ENCODE measurements at places on chromosomes 3 and 15. TPM values are rescaled to one million over a fixed set of nuclear protein-coding genes. Genes with fewer than 3 reads are reported as not detected.

POTEB3 gene
- not detected for polyA plus RNA-seq

SLCO3A1 gene
- polyA plus RNA-seq: 4.0 TPM

- DNase-seq: no peak
Measured at GRCh38 chr3:171264758-171265157, 195.4 kb downstream of the TNIK start.

C3orf49 gene
- polyA plus RNA-seq: 0.22 TPM

DNA sequence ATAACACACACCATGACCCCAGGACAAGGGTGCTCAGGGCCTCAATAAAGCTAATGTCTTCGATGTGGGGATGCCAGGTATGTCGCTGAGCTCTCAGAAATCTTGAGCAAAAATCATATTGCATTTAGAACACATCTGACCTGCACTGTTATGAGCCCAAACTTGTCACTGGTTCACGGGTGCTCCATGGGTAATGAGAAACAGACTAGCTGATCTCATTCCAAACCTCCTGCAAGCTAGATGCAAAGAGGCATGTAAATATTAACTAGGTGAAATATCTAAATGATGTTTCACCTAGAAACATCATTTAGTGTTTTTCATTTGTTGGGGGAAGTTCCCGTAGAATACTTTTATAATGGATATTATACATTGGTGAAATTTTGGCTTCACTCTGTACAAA is 549.4 kb downstream of the OCA2 start:
- DNase-seq: no peak

ZNF662 gene
- 19.5 TPM for polyA plus RNA-seq

GPR62 gene
- polyA plus RNA-seq: 0.89 TPM

- DNase-seq: no peak
Measured at GRCh38 chr3:52525680-52526561, 7.7 kb downstream of the NT5DC2 start.

DNA sequence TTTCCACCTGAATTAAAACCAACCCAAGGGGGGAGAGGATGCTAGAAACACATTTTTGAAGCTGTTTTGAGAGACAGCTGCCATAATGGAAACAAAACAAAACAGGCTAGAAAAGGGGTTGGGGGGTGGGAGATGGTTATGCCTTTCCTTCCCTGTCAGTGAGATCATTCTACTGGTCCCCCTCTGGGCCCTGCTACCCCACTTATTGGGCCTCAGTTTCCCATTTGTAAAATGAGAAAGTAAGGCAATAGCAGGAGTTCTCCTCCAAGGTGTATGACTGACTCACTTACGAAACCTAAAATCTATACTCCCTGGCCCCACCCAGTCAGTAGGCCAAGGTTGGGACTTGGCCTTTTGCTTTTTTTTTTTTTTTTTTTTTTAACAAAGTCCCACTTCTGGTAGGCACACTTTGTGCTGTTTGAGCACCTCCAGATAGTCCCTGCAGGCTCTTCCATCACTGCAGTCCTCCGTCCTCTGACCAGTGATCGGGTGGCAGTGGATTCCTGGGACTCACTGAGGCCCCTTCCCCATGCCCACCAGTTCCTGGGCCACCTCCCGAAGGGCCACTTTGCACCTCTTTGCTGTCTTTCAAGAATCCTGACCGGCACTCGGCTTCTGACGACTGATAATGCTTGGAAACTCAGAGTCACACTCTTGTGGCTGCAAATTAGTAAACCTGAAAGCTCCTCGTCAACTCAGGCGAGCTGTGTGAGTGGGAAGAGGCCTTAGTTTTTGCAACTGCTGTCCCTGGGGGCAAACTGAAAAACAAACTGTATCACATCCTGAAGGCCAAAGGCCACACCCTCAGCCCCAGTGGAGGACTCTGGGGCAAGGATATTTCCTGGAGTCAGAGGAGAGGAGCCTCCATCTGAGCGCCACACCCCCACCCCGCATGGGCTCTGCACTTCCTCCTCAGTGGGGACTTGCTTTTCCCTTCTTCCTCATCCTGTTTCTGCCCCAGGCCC is 6.7 kb upstream of the PSTPIP1 start:
- no peak for DNase-seq

- DNase-seq: no peak
Measured at GRCh38 chr3:80994085-80994665, 767.3 kb downstream of the GBE1 start.

- DNase-seq: no peak
Measured at GRCh38 chr15:26521691-26522198, 251.1 kb downstream of the GABRB3 start.

DNA sequence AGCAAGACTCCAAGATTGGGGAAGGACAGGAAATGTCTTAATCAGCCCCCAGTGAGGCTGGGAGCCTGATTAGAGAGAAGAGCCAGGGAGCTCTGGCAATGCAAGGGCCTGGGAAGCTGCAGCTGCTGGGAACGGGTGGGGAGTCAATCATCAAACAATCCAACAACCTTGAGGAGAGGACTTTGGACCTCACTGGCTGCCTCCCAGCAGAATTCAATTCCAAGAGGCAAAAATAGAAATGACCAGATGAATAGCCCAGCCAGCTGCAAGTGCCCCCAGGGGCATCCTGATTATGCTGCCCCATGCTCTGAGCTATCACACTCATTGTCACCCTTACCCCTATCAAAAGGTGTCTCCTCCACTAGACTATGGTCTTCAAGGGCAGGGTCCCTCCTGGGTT is 6.1 kb upstream of the HOMER2 start:
- no peak for DNase-seq

PIF1 gene
- polyA plus RNA-seq: 8.0 TPM

GRCh38 chr15:101148166-101148880 is 103.5 kb downstream of the CHSY1 start:
- DNase-seq: no peak

GNB4 gene
- polyA plus RNA-seq: 28.3 TPM

DNA sequence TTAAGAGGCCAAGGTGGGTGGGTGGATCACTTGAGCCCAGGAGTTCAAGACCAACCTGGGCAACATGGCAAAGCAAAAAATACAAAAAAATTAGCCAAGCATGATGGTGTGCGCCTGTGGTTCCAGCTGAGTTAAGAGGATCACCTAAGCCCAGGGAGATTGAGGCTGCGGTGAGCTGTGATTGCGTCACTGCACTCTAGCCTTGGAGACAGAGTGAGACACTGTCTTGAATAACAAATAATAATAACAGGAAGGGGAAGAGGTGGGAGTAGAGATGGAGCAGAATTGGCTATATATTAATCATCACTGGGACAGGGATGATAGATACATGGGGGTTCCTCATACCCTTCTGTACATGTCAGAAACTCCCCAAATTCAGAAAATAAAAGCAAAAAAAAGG is 23.8 kb upstream of the NMB start:
- no peak for DNase-seq

SPINK8 gene
- not detected for polyA plus RNA-seq

DUT gene
- polyA plus RNA-seq: 107 TPM

Measured in forelimb muscle (tissue), 1 donor.